SHP77 treated with DMSO at 0.1 percent for 48 hours (cell line): ENCODE measurements at places on chromosomes 1 and 21.

DNA sequence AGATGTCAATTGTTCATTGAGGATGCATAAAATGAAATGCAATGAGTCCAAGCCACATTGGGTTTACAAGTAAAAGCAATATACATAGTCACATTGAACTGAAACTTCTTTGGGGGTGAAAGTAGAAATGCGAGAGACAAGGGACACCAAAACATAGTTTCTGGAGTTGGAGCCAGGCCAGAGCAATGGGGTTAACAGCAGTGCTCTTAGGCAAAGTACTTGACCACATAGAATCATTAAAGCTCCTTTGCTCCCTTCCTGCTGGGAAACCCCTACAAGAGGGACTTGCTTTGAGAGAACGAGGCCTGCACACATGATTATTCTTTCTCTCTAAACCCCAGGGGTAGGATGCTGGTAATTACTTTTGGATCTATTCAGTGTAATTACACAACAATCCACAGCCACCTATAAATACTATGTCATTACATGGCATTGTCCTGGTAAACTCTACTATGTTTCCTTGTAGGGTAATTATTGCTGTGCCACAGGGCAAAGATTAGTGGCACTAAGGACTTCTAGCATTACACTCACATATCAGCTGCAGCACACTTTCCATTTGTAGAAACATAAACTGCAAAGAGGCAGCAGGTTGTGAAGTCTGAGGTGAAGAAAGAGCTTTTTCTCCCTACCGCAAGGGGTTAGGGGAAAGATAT is 421.6 kb upstream of the PBX1 start:
- no peak for DNase-seq

- no peak for DNase-seq
Observed at GRCh38 chr1:204361341-204361771, 1.6 kb upstream of the PLEKHA6 start.

DNA sequence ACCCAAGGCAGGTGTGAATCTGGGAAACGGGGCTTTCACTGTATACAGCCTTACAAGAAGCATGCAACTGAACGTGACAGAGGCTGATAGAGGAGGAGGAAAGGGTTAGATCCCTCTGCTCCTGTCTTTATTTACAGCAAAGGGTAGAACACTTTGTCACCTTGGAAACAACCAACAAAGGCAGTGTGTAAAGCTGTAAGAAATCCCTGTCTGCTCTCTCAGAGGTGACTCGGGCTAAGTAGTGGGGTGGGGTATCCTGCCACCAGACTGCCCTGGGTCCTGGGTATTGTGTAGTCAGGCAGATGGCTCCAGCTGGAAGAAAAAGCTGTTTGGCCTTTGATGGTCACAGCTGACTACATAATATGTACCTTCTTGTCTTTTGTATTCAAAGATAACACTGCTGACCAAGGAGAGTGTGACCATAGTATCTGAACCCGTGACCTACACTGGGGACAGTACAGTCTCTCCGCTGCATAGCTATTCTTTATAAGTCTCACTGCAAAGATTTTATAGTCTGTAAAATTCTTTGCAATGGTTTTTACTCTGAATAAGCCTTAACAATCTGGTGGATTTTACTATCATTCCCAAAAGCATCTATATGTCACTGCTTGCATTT is 22.1 kb upstream of the POU2F1 start:
- no peak for DNase-seq

GRCh38 chr21:14056771-14057191 is 154.0 kb downstream of the LIPI start:
- no peak for DNase-seq

DNA sequence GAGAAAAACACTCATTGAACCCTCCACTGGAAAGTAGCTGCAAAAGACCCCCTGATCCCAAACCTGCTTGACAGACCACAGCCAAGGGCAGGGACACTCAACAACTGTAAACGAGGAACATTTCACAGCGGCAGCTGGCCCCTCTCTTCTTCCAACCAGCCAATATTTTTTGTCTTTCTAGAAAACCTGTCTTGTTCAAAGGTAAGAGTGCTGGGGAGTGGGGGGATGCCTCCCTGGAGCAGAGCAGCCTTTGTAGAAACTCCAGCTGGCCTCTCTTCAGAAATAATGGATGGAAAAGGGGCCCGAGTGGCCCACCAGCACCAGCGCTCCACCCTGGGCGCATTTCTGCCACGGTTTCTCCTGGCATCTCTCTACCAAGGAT is 384.0 kb downstream of the RRAGC start:
- no peak for DNase-seq

GRCh38 chr1:226677027-226678020 is 61.8 kb downstream of the ITPKB start:
- DNase-seq: no peak

DNA sequence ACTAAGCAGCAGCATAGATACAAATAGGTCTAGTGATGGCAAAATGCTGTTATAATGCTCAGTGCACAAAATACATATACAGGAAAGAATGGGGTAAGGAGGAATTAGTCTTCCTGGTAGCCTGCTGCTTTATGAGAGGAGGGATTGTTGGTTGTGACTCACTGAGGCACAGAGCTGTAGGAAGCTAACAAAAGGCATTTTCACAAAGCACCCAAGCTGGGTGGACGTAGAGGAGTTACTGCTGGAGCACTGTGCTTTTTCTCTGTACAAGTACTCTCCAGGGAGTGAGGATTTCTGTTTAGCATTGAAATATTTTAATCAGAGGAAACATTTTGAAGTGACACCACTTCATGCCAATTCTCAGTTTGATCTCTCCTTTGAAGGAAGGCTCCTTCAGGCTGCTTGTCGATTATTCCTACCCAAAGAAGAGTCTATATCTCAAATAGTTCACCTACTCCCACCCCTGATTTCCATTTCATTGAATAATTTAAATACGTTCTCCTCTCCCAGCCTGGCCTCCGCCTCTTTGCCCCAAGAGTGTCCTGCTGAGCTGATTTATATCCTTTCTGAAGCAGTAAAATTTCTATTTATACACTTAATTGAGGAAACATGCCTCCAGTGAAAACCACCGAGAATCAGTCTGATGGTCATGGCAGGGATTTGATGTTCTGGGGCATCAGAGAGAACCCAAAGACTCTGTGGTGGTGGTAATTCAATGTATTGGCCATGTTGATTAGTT is 271.9 kb downstream of the HHAT start:
- DNase-seq: no peak
